ENCODE measurements at places on chromosomes 11 and 22.

- no peaks in the 10 kb centered on the region for H3K36me3 ChIP-seq
- H3K27ac ChIP-seq = no peak overlapping the region
- H3K27me3 ChIP-seq = no peaks in the 10 kb centered on the region
- H3K4me1 ChIP-seq = no peaks in the 10 kb centered on the region
Measured at GRCh38 chr11:103963648-103964047, 72.8 kb upstream of the DDI1 start.

DNA sequence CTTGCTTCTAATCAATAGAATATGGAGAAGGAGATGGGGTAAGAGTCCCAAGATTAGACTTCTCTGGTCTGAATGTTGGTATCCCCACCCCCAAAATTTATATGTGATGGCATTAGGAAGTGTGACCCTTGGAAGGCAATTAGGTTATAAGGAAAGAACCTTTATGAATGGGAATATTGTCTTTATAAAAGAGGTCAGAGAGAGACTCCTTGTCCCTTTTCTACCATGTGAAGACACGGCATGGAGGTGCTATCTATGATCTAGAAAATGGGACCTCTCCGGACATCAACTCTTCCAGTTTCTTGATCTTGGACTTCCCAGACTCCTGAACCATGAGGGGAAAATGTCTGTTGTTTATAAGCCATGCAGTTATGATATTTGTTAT lies 37.9 kb upstream of the FJX1 start:
- no peak for DNase-seq
- no peaks in the 10 kb centered on the region for H3K27me3 ChIP-seq
- no peaks in the 10 kb centered on the region for H3K4me1 ChIP-seq
- no peaks in the 10 kb centered on the region for H3K36me3 ChIP-seq

DNA sequence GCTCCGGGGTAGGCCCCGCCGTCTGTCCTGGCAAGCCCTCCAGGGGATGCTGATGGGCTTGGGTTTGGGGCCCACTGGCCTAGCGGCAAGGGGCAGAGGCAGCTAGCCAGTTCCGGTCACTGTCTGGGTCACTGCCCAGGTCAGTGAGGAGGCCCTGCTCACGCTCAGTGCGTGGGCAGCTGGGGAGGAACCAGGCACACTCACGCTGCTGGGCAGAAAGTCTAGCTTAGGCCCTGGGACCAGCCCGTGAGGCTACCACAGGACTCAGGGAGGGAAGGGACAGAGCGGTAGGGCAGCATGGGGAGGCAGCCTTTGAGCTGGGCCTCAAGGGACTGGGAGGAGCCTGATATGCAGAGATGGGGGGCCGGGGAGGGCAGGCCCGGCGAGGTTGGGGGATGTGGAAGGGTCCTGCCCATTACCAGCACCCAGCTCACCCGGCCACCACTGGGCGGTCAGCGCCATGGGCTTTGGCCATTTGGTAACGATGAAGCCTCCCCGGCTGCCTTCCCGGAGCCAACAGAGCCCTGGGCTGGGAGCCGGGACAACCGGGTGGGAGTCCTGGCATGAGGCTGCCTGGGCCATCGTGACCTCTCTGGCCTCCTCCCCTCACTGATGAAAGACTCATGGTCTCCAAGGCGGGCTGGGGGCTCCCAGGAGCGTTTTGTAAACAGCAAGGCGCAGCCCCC lies 14.2 kb downstream of the SHISAL1 start:
- H3K4me1 ChIP-seq = no peaks in the 10 kb centered on the region
- H3K27ac ChIP-seq = no peak overlapping the region
- no peak overlapping the region for H3K4me3 ChIP-seq
- H3K36me3 ChIP-seq = no peaks in the 10 kb centered on the region
- H3K27me3 ChIP-seq = no peaks in the 10 kb centered on the region

- peak within 1 kb of the TSS; percentile 82 for H3K27ac ChIP-seq
- no peaks in the 10 kb centered on the region for H3K4me1 ChIP-seq
- DNase-seq = peak; percentile 87
- H3K36me3 ChIP-seq = peaks cover under 1% of the 10 kb centered on the region
- H3K27me3 ChIP-seq = no peaks in the 10 kb centered on the region
- H3K4me3 ChIP-seq = peak within 1 kb of the TSS; percentile 77
Measured at GRCh38 chr11:17351510-17352176, at the start of gene NCR3LG1. NCR3LG1 (plus strand) TSS chr11:17351800; CDS start chr11:17351970, 170 bp downstream.

GRCh38 chr22:25518000-25518663 lies 46.3 kb upstream of the GRK3 start:
- no peaks in the 10 kb centered on the region for H3K27me3 ChIP-seq
- no peaks in the 10 kb centered on the region for H3K4me1 ChIP-seq
- H3K36me3 ChIP-seq = no peaks in the 10 kb centered on the region
- no peak overlapping the region for H3K27ac ChIP-seq

- no peak overlapping the region for H3K27ac ChIP-seq
- H3K36me3 ChIP-seq = no peaks in the 10 kb centered on the region
- no peak for DNase-seq
Measured at GRCh38 chr22:48528221-48528915, 1299.3 kb downstream of the BRD1 start.

DNA sequence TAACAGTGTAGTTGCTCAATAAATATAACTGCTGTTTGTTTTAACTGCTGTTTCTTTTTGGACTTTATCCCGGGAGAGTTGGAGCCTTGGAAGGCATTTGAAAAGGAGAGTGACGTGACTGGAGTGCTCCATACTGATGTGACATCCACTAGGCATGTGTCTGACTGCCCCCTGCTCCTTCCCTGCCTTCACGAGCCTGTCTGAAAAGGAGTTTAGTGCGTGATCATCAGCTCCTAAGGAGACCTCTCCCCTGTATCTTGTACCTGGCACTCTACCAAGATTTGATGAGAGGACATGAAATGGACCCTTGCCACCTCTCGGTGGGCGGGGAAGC lies 22.9 kb downstream of the ZBTB16 start:
- H3K36me3 ChIP-seq = peaks cover 3% of the 10 kb centered on the region
- no peaks in the 10 kb centered on the region for H3K27me3 ChIP-seq
- peaks cover 7% of the 10 kb centered on the region for H3K4me1 ChIP-seq
- DNase-seq = peak; percentile 44

DNA sequence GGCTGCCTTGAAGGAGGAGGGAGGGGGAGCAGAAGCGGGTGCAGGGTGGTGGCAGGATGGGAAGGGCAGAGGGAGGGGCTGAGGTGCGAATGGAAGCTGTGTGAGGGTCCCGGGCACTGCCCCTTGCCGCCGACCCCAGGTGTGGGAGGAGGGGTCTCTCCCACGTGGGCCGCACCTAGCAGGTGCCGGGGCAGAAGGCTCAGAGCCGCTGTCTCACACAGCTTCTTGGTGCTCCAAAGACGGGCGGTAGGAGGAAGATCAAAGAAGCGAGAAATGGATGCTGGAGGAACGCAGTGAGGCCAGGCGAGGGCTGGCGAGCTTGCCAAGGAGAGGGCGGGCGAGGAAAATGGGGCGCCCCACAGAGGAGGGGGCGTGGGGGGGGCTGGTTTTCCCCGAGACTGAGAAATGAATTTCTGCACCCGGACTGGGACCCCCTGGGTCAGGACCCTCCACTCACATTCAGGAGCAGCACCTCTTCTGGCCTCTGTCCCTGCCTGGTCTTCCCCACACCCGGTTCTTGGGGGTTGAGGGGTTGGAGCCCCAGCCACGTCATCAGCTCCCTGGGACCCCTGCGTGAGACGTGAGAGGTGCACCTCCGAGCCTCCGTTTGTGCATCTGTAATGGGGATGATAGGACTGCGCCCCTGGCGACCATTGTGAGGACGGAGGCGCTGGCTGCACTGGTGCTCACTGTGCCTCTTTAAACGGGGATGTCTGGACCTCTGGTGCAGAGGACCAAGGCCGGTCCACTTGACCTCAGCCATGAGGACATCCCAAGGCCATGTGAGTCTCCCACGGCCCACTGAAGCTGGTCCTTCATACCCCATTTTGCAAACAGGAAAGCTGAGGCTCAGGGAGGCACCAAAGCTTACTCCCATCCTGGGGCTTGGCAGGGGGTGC lies 16.8 kb downstream of the LSP1 start:
- H3K4me3 ChIP-seq = no peak overlapping the region
- no peaks in the 10 kb centered on the region for H3K4me1 ChIP-seq
- no peak for DNase-seq
- H3K27me3 ChIP-seq = peaks cover 33% of the 10 kb centered on the region
- no peaks in the 10 kb centered on the region for H3K36me3 ChIP-seq

All from small intestine (tissue), 16 donors.